ENCODE measurements at places on chromosomes 7 and 10. TPM values are rescaled to one million over a fixed set of nuclear protein-coding genes. Genes with fewer than 3 reads are reported as not detected.

DNA sequence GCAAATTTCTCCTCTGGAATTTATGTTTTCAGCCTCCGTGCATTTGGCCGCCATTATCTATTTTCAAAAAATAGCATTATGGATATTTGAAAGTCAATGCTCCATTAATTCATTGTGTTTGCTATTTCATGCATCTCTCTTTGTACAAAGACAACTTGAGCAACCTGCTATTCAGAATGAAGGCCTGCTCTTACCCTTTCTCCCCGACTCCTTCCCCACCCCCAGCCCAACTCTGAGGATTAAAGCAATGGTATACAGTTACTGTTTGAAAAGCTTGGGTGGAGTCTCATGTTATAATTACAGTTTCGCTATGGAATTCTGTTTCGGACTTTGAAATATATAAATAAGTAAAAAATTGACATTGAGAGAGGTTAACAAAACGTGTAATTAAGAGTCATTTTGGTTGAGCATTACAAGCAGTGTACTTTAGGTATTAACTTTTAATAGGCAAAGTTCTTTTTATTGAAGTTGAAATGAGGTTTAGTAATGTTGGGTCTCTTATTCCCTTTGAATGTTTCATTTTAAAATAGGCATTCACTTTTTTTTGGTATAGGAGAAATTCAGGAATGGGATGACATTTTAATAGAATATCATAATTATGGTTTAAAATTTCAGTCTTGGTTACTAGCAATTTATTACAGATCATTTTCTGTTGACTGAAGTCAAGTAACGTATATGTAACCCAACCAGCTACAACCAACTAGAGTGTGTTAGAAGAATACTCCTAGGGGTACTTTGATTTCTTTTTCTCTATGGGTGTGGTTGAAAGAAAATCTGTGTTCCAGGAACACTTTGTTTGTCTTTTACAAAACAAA is 93.1 kb downstream of the ARID5B start:
- no peak for DNase-seq

- DNase-seq, result no peak
These were observed 59.1 kb upstream of the INPP5A start for GRCh38 chr10:132478341-132479023.

Gene LEP
- polyA plus RNA-seq, result 0.19 TPM

DNA sequence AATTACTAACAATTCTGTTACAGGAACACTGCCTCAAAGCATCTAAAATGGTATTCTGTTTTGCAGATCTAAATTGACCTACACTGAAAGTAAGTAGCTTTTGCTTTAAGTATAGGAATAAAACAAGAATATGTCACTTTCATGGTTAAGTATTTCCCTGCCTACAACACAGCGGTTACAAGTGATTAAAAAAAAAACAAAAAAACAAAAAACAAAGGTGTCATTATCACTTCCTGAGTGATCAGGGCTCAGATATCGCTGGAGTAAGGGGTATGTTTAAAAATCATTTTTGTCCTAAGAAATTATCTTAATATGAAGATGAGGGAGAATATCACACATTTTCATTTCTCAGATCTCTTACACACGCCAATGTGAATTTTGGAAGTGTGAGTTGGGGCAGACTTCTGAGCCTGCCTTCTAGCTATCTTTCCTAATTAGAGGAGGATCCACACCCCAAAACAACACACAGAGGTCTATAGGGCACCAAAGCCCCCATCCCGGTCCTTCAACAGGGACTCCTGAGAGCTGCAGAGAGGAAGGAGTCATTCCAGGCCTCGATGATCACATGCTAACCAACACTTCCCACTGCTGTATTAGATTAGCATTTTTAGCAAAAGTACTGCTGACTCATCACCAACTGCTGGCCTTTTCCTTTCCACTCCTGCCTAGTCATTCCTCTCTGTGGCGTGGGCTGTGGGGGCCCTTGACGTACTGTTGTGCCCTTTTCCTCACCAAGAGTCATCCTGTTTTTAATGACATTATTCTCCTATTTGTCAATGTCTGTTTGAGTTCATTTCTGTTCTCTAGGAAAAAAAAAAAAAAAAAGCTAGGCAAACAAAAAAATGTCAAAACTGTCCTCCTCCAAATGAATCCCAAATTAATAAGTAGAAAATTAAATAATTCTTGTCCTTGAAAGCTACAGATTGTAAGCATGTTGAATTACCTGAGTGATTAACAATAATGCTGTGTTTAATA is 31.2 kb downstream of the PRTFDC1 start:
- DNase-seq, result no peak

Gene SLC26A5
- polyA plus RNA-seq, result 0.10 TPM

DNA sequence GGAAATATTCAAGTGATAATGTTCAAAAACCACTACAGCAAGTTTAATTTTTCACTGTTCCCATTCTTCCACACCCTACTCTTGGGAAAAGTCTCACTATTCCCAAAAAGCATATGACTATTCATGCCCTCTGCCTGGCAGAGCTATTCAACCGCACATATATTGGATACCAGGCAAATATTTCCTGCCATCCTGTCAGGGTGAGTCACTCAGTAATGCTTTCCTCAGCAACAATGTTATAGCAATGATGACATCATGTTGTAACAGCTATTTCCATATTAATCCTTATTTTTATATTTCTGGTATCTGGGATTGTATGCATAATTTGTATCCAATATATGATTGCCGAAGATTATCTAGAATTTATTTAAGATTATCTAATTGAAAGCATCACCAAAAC is 114.0 kb upstream of the PLXDC2 start:
- no peak for DNase-seq

- no peak for DNase-seq
These were observed 26.2 kb upstream of the MSRB2 start for GRCh38 chr10:23069019-23069815.

DNA sequence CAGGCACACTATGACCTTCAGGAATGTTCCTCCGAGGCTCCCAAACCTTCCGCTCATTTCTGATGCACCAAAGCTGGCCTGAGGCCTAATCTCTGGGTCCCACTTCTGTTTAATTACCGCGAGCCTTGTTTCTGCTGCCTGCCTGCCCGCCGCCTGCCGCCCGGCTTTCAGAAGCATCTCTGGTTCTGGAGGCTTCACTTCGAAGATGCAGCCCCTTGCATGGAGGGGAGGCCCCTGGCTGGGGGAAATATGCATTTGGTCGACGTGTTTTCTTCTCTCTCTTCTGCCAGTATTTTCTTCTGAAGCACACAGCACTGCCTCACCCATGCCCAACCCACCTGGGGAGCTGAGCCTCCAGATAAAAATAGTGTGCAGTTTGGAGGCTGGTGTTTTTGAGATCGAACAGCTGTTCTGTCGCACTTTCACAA is 166.9 kb downstream of the PAXIP1 start:
- DNase-seq, result no peak

GRCh38 chr7:158116235-158116634 is 471.4 kb downstream of the PTPRN2 start:
- DNase-seq, result no peak

GRCh38 chr10:78362406-78363022 is 328.9 kb downstream of the RPS24 start:
- DNase-seq, result no peak

DNA sequence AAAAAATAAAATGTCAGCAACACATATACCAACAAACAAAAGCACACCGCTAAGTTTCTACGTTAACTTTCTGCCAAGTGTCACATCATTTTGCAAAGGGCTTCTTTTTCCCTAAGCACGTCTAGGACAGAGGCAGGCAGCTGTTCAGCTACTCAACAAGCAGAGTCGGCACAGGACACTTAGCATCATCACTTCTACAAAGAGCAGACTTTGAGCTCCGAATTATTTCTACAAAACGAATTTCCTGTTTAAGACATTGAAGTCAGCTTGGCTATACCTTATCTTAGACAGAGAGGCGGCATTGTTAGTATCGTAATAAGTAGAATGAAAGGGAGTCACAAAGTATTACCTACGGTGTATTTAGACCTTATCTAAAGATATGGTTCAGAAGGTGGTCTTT is 110.1 kb downstream of the SVIL start:
- DNase-seq, result no peak

Gene GIMAP5
- 5.9 TPM for polyA plus RNA-seq

- no peak for DNase-seq
These were observed 9.0 kb downstream of the CUTC start for GRCh38 chr10:99740933-99741559.

DNA sequence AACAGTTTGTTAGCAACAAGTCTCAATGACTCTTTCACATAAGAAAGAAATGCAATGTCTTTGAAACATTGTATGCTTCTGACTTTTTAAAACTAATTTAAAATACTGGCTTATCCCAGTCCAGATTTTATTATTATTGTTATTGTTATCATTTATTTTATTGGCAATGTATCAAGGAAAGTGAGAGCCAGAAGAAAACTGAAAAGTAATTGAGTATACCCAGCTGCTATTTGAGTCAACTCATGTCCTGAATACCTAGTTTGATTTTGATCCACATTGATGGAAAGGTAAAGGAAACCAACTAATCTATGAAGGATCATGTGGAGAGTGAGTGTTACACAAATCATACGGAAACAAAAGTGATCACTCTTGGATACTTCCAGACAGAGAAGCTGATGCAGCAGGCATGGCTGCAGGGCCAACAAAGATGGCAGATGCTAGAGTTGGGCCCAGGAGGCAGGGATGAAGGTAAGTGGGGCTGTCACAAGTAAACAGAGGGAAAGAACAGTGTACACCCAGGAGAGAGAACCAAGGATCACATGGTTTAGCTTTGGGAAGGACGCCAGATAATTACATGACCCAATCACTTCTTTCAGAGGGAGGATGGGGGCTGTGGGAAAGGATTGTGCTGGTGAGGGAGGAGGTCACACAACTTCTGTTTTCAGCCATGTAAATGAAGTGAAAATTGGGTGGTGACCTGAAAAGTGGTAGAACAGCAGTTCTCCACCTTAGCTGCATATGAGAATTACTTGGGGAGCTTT is 179.2 kb upstream of the NAMPT start:
- DNase-seq, result no peak

Gene ADAM22
- polyA plus RNA-seq, result 13.0 TPM

DNA sequence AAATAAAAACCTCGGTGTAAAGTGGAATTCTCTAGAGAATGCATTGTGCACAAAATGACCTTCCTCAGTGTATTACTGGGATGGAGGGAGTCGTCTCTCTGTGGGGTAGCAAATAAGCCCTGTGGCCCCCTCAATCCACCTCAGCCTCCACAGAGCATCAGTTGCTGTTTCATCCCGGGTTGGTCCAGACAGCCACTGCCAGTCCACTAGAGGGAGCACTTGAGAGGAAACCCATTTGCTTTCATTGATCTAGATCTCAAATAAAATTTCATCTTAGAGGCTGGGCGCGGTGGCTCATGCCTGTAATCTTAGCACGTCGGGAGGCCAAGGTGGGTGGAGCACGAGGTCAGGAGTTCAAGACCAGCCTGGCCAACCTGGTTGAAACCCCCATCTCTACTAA is 1128.7 kb downstream of the CNTNAP2 start:
- no peak for DNase-seq

DNA sequence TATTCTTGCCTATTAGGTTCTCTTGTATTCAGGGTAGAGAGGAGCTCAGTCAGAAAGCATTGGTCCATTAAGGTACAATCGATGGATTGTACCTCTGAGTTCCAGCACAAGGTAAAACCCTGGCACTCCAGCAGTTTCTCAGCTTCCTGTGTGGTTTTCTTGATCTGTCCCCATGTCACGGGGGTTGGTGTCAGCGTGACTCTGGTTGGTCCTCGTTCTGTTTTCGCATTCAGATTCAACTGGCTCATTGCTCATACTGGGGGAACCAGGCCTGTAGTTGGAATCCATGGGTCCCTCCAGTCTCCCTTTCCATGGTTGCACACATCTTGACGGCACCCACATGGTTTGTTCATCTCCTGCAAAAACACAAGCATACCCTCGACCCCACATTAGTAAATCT is 32.7 kb upstream of the RASGEF1A start:
- DNase-seq, result no peak

DNA sequence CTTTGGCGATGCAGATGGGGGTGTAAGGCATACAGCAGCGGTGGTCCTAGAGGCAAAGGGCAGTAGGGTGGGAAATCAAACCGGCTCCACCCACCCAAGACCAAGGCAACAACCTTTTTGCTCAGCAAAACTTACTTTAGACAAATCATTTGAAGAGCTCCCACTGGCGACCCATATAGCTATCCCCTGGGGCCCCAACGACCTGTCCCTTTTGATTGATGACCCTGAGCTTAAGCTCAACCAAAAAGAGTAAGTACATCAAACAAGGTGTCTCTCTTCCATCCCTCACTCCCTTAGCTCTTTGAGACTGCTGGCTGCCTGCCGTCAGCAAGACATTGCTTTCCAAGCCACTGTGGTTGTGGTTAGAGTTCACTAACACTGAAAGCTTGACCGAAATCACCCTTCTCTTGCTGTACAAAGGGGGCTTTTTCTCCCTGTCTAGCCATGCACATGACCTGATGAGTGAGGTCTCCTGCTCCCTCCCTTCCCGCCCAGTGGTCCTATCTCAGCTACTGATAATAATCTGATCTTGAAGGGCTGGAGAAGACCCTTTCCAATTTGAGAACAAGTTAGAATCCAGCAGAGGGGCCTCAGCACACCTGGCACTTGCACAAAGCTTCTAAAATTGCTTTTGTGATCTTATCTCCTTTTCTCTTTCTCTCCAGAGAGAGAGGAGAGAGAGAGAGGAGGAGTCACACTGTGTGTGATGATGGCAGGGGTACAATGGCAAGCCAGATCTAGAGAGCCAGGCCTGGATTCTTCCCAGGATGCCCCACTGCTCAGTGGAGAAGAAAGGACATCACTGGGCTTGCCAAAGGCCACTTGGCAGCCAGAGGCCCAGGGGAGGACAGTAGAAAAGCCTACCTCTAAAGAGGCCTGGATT is 42.2 kb downstream of the XPNPEP1 start:
- no peak for DNase-seq

- no peak for DNase-seq
These were observed 9.3 kb upstream of the SLC25A13 start for GRCh38 chr7:96331233-96331632.

- no peak for DNase-seq
These were observed 61.6 kb upstream of the SRPK2 start for GRCh38 chr7:105450177-105450861.

DNA sequence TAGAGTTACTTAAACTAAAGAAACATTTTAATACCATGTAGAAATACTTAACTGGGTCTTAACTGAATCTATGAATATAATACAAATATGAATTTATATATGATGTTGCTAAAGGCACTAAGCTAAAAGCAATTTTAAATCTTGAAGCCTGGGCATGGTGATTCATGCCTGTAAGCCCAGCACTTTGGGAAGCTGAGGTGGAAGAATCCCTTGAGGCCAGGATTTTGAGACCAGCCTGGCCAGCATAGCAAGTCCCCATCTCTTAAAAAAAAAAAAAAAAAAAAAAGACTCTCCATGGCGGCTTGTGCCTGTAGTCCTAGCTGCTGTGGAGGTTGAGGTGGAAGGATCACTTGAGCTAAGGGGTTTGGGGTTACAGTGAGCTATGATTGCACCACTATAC is 95.3 kb downstream of the CCSER2 start:
- DNase-seq, result no peak

DNA sequence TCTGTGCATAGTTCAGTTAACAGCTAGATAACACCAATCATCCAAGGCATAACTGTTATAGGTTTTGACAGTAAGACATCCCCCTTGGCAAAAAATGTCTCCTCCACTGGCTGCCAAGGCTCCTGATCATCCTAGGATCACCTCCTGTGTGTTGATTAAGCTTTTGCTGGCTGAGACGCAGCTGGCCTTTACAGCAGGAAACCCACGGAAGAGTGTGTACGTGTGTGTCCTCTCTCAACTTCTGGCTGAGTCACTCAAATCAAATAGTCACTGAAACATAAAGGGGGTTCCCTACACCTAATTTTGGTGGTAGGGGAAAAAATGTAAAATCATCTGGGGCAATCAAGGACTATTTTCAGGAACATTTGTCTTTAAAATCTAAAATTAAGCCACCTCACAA is 208.8 kb downstream of the CTNNA3 start:
- no peak for DNase-seq

Gene ANKRD61
- 0.79 TPM for polyA plus RNA-seq

Gene OAT
- polyA plus RNA-seq, result 93.1 TPM
